NCI-H2081 treated with DMSO at 0.1 percent for 48 hours (cell line): ENCODE measurements at places on chromosomes 5 and 9.

DNA sequence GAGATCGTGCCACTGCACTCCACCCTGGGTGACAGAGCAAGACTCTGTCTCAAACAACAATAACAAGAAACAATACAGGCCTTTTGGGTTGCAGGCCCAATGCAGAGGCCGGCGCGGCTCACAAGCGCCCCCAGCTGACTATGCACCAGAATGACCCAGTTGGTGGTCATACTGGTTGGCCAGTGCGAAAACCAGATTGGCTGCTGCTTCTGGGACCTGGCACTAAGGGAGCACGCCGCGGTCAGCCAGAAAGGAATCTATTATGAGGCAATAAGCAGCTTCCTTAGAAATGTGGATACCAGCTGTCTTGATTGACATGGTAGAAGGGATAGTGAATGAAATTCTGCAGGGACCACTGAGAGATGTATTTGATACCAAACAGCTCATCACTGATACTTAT is 35.0 kb downstream of the RANBP17 start:
- DNase-seq = no peak

DNA sequence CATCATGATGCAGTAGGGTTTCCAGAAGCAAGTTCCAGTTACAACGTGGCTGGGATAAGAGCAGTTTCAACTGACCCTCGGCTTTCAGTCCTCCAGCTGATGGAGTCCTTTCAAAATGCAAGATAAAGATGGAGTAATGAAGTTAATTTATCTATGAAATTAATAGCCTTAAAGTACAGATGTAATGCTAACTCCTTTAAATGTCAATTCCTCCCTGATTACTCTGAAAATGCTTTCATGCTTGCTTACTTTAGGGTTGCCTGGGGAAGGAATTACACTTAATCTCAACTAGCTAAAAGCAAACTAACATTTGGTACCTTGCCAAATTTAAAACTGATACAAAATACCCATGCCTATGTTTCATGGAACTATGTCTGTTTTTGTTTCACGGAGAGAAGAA is 178.4 kb downstream of the KIAA0825 start:
- DNase-seq = no peak

- DNase-seq = no peak
These were observed 32.0 kb downstream of the SAR1B start for GRCh38 chr5:134600600-134600999.

DNA sequence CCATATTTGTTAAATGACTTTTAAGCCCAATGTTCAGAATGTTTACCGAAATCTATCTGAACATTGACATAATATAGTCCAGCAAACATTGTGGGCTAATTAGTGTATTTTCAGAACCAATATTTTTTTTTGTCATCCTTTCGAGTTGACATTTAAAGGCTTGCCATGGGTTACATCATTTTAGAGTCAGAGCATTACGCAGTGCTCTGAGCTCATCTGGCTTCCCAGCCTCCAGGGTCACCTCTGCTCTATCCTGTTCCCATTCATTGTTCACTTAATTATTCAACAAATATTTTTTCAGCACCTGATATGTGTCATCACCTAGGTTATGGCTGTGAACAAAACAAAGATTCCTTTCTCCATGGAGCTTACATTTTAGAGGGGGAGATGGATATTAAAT is 80.2 kb downstream of the SREK1 start:
- no peak for DNase-seq

DNA sequence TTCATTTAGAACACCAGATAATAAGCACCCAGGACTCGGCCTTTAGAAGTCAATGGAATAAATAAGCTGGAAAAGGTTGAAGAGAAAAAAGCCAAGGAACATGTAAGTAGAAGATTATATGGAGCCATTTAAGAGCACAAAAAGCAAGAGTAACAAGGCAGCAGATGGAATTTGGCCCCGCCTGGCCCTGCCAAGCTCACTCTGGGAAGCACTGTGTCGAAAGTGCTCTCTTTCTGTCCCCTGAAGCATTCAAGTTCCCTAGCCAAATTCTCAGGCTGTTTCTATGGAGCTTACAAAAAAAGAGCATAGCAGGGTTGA is 73.0 kb upstream of the GPR151 start:
- DNase-seq = no peak

GRCh38 chr5:124342584-124342983 is 403.9 kb downstream of the ZNF608 start:
- DNase-seq = no peak

DNA sequence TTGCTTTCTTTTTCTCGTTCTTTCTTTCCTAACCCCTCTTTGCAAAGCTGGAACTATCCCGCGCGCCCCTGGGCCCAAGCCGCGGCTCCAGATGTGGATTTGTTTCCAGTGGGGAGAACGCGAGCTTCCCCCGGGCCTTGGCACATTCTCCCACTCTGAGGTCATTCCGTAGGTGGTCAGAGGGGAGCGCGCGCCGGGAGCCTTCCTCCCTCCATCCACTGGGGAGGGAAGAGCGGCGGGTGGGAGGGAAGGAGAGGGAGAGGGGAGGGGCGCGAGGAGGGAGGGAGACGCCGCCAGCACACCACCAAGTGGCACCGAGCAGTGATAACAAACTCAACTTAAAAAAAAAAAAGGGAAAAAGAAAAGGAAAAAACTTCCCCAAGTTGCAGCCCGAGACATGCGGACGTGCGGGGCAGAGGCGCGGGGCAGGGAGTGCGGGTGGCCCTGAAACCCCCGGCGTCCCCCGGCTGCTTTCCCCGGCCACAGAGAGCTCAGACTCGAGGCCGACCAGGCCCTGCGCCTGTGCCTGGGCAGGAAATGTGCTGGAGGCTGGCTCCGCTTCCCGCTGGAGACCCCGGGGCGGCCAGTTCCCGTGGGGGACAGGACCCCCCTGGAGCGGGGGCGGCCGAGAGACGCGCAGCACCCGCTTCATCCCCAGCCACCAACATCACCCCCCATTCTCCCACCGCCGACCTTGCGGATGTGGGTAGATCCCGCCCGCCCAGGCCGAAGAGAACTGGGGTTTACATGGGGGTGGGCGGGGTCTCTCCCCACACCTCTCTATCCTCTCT is 3.1 kb downstream of the IER5L start:
- DNase-seq = no peak

GRCh38 chr5:168660691-168661090 is 81.5 kb upstream of the PANK3 start:
- no peak for DNase-seq

DNA sequence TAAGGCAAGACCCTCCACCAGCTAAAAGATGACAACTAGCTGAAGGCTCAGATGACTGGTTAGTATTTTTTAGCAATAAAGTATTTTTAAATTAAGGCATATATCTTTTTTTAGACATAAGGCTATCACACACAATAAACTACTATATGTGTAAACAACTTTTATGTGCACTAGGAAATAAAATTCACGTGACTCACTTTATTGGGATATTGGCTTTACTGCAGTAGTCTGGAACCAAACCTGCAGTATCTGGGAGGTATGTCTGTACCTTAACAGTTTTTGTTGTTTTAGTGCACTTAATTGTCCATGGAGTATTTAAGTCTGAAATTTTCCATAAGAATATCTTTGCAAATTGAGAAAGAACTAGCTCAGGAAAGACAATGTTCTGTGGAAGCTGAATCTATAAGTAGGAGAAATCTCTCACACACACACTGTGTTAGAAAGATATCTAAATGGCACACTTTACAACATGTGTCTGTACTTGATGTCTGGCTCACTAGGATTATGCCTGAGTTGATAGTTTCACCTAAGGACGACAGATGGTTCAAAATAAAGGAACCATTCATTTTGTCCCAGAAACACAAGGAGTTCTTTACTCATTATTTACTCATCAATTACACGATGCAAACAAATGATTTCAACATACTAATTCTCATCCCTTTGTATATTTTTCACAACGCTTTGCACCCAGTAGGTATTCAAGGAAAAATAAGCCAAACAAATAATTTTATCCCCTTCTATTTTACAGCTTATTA is 4.6 kb downstream of the RAPGEF6 start:
- peak; percentile 10 for DNase-seq

DNA sequence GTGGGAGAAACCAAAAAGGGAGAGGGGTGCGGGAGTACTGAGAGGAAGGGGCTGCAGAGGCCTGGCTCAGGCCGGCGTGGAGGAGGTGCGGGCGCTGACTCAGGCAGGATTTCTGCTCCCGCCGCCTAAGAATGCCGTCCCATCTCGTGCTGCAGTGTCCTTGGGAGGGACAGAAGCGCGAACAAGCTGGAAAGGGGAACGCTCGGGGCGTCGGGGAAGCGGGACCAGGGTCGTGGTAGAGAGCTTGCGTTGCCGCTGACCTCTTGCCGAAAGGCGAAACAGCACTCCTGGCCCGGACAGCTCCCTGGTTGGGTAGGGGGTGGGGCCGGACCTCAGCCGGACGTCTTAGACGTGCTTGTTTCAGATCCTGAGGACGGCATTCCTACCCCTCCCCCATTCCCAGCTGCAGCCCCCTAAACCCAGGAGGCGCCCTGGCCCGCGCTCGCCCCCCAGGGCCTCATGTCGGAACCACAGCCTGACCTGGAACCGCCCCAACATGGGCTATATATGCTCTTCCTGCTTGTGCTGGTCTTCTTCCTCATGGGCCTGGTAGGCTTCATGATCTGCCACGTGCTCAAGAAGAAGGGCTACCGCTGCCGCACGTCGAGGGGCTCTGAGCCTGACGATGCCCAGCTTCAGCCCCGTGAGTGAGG is 1.1 kb downstream of the RELL2 start:
- no peak for DNase-seq
